ENCODE measurements at places on chromosomes 1 and 21. TPM values are rescaled to one million over a fixed set of nuclear protein-coding genes. Genes with fewer than 3 reads are reported as not detected.
A peak's percentile ranks its signal among the peaks of the same experiment; 100 is the strongest.

- peaks cover 3% of the 10 kb centered on the region for H3K4me1 ChIP-seq
- H3K36me3 ChIP-seq = no peaks in the 10 kb centered on the region
- no peaks in the 10 kb centered on the region for H3K27me3 ChIP-seq
- no peak for DNase-seq
- peak overlapping the region; percentile 1 for H3K27ac ChIP-seq
Measured at GRCh38 chr1:171267391-171267790, 19.1 kb downstream of the FMO1 start.

DNA sequence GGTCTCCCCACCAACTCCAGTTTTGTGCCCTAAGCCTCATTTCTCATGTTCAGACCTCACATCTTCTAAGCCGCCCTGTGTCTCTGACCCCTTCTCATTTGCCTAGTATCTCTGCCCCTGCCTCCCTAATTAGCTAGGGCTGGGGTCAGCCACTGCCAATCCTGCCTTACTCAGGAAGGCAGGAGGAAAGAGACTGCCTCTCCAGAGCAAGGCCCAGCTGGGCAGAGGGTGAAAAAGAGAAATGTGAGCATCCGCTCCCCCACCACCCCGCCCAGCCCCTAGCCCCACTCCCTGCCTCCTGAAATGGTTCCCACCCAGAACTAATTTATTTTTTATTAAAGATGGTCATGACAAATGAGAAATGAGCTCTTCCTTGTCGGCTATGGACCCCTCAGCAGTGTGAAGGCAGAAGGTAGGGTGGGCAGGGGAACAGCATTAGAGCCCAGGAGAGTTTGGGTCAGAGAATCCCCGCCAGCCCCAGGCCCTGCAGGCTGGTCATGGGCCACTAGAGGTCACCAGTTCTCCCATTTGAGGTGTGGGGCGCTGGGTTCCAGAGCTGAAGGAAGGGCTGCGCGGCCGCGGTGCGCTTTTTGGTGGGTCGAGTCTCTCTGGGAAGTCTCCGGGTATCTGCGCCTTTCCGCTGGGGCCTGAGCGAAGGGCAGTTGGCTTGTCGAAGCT, 11.5 kb downstream of the ADAMTSL4 start:
- peak overlapping the region; percentile 47 for H3K4me3 ChIP-seq
- peak overlapping the region; percentile 100 for H3K27ac ChIP-seq
- no peaks in the 10 kb centered on the region for H3K36me3 ChIP-seq
- peaks cover 53% of the 10 kb centered on the region for H3K4me1 ChIP-seq

DNA sequence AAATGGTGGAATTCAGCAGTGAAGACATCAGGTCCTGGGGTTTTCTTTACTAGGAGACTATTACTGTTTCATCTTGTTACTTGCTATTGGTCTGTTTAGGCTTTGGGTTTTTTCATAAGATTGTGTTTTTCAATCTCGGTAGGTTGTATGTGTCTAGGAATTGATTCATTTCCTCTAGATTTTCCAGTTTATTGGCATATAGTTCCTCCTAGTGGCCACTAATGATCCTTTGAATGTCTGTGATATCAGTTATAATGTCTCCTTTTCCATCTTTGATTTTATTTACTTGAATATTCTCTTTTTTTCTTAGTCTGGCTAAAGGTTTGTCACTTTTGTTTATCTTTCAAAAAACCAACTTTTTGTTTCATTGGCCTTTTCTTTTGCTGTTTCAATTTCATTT, 233.0 kb downstream of the RWDD3 start:
- H3K4me1 ChIP-seq = no peaks in the 10 kb centered on the region
- H3K4me3 ChIP-seq = no peak overlapping the region
- DNase-seq = no peak

The RSRP1 gene
- 164 TPM for total RNA-seq
